ENCODE measurements at places on chromosomes 16 and 17.

- DNase-seq = no peak
These were observed 41.4 kb upstream of the MMP2 start for GRCh38 chr16:55437625-55438024.

GRCh38 chr16:84838383-84838948, 18.7 kb downstream of the CRISPLD2 start:
- no peak for DNase-seq

DNA sequence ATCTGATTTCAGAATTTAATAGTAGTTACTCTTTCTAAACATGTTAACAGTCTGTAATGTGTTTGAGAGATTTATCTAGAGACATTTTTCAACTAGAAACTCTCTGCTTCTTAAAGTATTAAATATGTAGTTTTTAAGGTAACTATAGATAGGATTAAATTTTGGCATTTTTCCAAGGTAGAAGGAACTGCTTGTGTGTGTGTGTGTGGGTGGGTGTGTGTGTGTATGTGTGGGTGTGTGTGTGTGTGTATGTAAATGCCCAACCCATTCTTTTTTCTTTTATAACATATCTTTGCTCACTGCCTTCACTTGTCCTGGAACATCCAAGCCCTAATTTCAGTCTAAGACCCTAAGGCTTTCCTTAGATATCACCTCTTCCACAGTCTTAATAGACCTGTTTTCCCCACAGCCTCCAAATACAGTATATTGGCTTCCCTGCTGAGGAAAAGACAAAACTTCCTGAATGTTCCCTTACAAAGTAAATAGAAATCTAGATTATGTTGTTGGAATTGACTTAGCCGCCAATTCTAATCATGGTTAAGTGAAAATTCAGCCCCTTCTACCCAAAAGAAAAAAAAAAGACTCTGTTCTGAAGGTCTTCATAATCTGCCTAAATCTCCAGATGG, 33.5 kb downstream of the NUP93 start:
- no peak for DNase-seq

GRCh38 chr16:48231727-48232492, 12.2 kb upstream of the LONP2 start:
- no peak for DNase-seq

DNA sequence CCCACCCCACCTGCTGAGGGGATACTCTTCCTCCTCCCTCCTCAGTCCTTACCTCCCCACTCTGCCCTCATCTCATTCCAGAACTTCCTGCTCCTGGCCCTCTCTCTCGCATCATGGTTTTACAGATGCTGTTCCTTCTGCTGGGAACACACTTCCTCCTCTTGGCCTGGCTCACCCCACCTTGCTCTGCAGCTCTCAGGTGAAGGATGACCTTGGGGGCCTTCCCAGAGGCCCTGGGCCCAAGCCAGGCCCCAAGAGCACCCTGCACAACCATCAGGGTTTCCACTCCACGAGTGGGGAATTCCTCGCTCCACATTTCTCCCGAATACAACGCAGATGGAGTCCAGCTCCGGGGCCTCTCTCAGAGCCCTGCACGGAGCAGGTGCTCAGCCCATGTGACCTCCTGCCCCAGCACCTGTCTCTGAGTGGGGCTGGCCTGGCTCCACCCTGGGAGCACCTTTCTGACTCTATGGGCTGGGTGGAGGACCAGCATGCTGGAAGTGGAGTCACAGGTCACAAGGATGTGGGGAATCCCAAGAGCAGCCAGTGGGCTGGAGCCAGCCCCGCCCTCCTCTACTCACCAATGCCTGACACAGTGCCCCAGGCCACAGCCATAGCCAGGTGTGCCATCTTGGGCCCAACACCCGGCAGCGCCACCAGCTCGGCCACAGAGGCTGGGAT, 4.5 kb downstream of the NTHL1 start:
- DNase-seq = no peak

DNA sequence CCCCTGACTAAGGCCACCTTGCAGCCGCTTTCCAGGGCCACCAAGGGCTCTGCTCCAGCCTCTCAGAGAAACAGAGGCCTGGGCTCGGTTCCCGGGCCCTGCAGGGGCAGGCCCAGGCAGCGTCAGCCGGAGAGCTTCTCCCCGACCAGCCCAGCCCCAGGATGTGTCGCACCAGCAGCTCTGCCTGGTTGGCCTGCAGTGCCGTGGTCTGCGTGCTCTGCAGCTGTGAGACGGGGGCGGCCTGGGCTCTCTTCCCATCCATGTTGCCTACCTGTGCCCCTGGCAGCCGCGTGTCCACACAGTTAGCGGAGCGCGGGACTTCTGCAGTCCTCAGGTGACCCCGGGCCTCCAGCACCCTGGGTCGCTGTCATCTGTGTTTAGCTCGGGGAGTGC, 4.8 kb downstream of the IGFALS start:
- DNase-seq = no peak

DNA sequence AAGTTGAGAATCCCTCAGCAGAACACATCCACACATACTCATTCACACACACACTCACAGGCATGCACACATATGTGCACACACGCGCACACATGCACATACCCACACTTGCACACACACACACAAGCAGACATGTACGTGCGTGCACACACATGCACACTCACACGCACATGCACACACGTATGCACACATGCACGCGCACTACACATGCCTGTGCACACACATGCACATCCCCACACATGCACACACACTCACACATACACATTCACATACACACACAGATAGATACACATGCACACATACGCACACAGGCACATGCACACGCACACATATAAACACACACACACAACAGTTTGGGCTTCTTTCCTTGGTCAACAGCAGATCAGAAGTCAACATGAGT, 24.0 kb downstream of the GSG1L start:
- no peak for DNase-seq

GRCh38 chr17:82160075-82160474, 52.6 kb downstream of the CCDC57 start:
- DNase-seq = no peak

DNA sequence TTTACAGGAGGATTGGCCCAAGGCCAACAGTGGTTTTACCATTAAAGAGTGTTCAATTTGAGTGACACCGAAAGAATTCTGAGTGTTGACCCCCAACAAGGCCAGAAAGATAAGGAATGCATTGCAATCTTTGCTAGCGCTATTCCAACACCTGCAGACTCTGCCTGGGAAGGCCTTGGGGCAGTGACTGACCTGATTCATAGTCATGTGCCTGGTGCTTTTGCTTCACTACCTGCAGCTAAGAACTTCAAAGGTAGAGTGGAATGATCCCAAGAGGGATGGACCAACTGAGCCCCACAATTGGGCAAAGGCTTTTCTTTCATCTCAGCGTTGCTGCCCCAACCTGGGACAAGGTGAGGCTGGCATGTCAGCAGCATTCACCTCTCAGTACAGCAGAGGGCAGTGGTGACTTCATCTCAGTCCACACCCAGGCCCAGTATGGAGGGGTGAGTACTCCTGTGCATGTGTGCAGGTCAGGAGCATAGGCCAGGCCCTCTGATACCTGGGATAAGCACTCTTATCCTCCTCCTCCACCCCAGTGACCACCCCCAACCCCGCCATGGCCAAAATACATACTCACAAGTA, 149.6 kb upstream of the GNAO1 start:
- DNase-seq = peak; percentile 20

DNA sequence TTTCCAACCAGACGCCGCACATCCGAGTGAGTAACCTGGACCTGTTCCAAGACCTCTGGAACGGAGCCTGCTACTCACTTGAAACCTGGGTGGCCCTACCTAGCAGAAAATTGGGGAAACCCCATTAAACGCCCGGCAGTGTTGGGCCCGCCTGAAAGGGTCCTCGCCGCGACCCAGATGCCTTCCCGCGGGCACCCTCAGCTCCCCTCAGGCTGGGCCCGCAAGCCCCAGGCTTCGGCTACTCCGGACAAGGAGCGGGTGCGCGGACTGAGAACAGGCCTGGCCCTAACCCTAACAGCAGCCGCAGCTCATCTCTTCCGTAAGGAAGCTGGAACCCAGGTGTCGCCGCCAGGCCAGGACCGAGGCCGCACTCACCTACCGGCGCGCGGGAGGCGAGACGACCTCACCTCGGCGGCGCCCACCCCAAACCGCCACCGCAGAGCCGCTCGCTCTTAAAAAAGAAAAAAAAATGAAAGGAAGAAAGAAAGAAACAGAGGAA, 344 bp downstream of the PSME3IP1 start:
- peak; percentile 78 for DNase-seq

GRCh38 chr16:48950184-48950583, 331.5 kb downstream of the CBLN1 start:
- no peak for DNase-seq

DNA sequence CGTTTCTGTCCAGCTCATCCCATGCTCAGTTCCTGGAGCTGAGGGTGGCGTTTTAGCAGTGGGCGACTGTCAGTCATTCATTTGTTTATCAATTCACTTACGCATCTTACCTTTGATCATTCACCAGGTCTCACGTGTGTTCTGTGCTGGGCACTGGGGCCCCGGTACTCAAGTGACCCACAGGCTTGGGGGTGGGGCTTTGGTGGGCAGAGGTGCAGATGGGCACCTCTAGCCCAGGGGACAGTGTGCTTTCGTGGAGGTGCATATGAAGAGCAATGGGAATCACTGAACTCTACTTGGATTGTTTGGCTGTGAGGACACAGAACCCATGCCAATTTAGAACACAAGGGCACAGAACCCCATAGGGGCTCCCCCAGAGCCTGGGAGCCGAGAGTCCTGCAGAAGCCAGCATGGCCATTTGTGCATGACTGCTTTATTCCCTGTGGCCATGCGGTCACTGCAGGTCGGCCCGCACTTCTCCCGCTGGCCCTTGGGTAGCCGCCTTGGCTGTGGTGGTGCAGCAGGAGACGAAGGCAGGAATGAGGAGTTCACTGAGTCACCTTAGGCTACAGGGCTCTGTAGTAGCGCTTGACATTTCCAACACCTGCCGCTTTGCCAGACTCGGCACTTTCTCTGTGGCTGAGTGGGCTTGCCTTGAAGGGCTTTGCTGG, 144.6 kb downstream of the SNX29 start:
- DNase-seq = no peak

- DNase-seq = peak; percentile 73
These were observed 15.7 kb downstream of the HYDIN start for GRCh38 chr16:71214746-71215381.

- no peak for DNase-seq
These were observed 36.4 kb upstream of the CCDC182 start for GRCh38 chr17:57781386-57782061.

DNA sequence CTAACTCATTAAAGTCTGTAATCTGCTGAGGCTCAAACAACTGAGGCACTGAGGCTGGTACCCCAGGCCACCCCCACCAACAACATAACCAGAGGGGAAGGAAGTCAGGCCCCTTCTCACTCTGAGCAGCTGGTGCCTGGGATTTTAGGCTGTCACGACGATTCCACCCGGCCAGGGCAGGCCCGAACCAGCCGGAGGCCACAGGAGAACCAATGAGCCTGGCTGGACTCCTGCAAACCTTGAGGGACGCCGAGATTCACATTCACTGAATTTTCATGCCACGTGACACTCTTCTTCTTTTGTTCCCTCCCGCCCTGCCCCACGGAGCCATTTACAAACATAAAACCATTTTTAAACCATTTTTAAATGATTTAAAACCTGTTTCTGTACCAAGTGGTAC, 48.1 kb downstream of the RPH3AL start:
- DNase-seq = no peak

DNA sequence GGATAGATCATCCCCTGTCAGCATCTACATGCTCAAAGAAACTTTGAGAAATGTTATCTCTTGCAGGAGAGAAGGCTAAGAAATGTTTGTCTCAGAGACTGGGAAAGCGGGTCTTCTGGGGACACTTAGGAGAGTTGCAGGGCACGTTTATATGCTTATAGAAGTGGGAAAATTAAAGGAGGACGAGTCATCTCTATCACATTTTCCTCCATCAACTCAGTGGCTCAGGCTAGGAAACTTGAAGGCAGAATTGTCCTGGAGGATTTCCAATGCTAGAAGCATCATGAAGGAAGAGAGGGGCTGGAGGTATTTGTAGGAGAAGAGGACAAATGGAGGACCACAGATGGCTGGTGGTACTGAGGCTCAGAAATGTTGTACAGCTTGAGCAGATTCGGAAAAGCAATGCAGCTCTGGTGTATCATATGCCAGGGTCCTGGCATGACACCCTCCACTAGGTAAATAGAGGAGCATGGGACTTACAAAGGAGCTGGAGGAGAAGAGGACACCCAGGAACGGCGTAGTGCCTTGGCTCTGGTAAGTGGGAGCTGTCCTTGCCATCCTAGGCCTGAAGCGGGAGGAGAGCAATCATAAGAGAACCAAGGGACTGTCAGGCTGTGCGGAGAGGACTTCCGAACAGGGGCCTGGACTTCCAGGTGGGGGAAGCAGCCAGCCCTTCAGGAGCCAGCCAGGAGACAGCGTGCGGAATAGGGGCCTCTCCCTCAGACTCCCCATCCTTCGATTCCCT, 4.5 kb upstream of the HS3ST3B1 start:
- no peak for DNase-seq

DNA sequence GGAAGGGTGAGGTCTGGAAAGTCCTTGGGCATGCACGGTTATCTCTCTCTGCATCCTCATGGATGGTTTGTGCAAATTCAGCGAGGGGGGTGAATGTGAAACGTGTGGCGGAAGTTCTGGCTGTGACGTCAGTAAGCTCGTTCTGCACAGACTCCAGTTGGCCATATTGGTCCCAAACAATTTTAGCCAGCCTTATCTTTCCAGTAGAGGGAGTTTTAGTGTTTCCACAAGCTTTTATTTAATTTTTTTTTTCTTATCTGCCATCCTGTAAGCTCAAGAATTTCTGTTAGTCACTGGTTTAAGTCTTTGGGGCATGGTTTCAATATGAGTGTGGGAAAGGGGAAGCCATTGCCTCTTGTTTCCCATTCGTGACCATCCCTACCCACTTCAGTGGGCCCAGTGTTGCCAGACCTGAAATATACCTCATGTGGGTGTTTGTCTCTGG, 39.0 kb downstream of the HLF start:
- DNase-seq = no peak

DNA sequence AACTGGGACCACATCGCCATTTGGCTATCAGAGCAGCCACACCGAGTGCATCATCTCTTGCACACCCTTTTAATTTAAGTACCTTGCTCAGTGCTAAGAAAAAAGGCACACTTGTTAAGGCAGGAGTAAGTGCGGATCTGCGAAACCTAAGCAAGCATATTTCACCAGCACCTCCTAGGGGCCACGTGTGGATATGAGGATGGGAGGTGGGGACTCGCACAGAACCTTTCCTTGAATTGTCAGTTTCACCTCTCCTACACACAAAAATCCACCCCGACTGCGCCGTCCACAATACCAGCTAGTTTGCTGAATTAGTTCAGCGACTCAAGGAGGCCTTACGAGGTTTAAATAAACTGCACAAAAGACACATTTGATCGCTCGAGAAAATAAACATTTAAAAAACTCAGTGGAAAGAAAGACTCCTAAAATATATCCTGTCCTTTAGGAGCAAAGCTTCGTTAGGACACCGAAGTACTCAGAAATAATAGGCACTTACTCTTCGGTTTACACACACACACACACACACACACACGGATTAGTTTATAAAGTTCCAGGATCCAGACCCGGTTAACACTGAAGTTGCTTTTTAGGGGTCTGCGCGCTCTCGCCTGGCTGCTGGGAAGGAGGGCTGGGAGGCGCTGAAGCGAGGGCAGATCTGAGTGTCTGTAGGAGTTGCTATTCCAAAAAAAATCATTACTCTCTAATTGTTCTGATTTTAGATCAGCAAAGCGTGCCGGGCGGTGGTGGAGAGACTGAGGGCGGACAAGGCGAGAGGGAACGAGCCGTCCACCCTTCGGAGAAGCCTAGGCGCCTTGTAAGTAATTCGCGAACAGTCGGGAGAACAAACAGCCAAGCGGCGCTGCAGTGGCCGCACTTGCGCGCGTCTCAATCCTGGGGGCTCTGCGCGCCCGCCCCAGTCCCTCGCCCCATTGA, 1.0 kb upstream of the KCNJ2 start:
- peak; percentile 77 for DNase-seq

Measured in NCI-H1417 (cell line).